ENCODE measurements at places on chromosomes 2 and 18.

GRCh38 chr2:101754618-101755017 lies 57.1 kb downstream of the MAP4K4 start:
- DNase-seq = no peak

- no peak for DNase-seq
These were observed 132.7 kb upstream of the TTC27 start for GRCh38 chr2:32495139-32495538.

DNA sequence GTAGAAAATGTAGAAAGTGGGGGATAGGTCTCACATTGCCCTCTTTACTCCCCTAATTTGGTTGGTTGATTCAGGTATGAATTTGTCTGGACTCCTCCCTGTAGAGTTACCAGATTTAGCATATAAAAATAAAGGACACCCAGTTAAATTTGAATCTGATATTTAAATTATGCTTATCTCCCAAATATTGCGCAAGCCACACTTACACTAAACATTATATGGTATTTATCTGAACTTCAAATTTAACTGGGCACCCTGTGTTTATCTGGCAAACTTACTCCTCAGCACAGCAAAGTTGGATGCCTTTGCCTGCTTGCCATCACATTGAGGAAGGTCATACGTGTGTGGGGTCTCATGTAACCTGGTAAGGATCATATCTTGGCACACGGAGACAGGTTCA lies 882.4 kb upstream of the FAM98A start:
- DNase-seq = no peak

DNA sequence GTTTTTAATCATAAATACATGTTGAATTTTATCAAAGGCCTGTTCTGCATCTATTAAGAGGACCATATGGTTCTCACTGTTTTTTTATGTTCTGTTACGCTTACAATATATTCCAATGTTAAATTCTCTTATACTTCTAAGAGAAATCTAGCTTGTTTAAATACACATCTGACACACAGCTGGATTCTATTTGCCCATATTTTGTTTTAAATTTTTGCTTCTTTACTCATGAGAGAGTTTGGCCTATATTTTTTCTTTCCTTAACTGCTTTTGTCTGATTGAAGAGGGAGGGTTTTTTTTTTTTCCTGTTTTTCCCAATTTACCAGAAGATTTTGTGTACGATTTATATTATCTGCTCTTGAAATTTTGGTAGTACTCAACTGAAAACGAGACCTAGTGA lies 34.9 kb downstream of the RNF144A start:
- no peak for DNase-seq

DNA sequence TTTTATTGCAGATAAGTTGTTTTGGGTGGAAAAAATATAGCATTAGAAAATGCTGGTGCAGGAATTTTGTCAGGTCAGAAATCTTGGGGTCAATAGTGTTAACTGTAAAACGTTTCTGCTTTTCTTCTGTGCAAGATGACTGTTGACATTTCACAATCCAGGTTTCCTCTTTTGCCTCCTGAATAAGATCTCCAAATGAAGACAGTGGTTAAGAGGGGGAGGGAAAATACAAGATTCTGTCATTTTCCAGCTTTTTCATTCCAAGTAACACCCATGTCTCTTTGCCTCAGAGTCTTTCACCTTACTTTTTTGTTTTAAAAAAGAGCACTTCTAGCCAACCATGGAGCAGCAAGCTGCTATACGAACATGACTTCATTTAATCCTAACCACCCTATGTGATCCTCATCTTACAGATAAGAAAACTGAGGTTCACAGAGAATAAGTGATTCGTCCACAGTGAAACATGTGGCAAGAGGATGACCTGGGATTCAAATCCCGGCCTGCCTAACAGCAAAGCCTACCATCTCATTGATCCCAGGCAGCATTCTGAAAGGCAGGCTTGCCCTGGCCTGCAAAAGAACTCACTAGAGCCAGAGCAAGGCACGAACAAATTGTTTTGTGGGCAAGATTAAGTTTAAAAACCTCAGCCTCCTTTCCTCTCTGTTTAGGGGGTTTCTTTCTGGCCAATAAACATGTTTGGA lies 3.0 kb downstream of the PLEK start:
- no peak for DNase-seq

DNA sequence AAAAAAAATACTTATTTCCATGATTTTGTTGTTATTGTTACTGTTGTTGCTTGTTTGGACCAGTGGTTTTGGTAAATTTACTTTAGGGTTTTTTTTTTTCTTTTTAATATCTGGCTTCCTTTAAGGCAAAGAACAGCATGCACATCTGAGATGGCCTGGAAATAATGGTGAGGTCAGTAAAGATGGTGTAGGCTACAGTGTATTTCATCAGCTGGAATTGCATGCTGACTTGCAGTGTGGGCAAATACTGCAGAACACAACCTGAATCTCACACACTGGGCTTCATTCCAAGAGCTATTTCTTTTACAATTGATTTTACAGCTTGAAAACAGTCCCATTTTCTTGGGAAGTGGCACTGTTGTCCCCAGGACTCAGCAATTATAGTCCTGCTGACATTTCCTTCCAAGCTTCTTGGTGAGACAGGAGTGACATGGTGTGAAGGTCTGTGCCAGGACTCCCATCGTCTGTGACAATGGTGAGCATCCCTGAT lies 376.1 kb upstream of the SOX11 start:
- no peak for DNase-seq

Measured in activated gamma-delta T cell treated with anti-CD3 and anti-CD28 coated beads, Interleukin-2, amount 50 U/mL, for 16 hours (primary cell).